ENCODE measurements at places on chromosomes 3 and 15.

DNA sequence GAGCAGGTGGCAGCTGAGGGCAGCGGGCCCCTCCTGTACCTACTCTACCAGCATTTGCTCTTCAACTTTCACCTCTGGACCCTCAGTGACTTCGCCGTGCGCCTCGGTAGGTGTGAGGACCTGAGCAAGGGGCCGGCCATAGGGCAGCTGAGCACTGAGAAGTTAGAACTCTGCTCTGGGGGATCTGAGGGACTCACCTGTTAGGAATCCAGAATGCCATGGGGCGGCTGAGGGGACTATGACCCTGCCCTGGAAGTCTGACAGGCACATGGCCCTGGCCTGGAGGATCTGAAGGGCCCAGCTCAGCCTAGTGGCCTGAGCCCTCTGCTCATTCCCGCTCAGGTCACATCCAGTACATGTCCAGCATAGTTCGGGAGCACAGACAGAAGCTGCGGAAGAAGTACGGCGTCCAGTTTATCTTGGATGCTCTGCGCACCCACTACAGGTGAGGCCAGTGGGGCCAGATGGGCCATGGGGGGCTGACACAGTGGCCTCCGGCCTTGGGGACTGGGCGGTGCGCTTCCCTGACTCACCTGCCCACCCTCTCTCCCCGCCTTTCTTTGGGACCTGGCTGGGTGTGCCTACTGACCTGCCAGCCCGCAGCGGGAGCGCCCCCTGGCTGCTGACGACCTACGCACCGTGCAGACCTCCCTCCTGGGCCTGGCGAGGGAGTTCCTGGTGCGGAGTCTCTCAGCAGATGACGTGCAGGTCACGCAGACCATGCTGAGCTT, 18.8 kb downstream of the NBEAL2 start:
- DNase-seq: no peak

DNA sequence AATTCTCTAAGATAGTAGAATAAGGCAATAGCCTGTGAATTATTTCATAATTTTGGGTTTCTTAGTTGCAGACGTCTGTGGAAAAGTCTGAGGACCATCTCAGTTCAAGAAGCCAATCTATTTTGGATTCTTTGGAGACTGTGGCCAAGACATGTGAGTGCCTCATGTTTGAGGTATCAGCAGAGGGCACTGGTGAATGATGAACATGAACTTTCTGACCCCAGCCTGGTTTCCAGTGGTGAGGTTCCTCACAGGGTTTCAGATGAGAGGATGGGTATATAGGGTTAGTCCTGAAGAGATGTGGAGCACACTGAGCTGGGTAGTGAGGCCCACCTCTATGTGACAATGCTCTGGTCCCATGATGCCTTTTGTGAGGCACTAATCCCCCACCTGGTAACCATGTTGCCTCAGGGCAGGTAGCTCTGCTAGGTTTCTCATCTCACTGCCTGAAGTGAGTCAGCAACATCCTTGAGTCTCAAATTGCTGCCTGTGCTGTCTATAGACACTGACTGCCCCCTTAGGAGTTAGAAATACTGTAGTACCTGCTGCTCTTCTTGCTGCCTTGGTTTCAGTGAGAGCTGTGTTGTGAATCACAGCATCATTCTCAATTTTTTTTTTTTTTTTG, 32.3 kb downstream of the C3orf62 start:
- no peak for DNase-seq

GRCh38 chr15:56602253-56602652, 131.1 kb downstream of the ZNF280D start:
- DNase-seq: no peak

DNA sequence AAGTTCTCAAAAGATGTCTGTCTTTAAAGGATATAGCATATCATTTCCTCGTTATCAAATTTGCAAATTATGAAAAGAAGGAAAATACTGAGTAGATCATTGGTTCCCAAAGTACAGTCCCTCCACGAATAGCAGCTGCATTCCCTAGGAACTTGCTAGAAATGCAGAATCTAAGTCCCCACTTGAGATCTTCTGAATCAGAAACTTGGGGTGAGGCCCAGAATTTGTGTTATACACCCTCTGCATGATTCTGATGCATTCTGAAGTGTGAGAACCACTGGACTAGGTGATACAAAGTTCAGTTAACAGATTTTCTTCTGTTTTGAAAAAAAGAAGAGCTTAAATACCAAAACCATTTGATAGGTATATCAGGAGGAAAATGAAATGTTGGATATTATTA, 77.1 kb downstream of the SLC25A26 start:
- DNase-seq: peak; percentile 65

GRCh38 chr3:86180696-86181095, 810.3 kb downstream of the VGLL3 start:
- no peak for DNase-seq

GRCh38 chr15:45274636-45275380, 22.8 kb downstream of the SLC28A2 start:
- DNase-seq: no peak

DNA sequence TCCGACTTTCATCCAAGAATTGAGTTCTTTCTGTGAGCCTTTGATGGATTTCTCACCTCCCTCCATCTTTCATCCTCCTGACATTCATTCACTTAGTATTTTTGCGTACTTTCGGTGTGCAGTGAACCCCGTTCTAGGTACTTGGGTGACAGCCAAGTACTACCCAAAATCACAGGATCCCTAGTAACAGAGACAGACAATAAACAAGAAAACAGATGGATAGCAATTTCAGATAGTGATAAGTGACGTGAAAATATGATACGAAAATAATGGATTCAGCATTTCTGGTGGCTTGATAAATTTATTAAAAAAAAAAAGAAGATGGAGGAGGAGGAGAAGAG, 264 bp upstream of the CMTM6 start:
- no peak for DNase-seq

GRCh38 chr15:74400915-74401757, 32.6 kb downstream of the SEMA7A start:
- DNase-seq: no peak

DNA sequence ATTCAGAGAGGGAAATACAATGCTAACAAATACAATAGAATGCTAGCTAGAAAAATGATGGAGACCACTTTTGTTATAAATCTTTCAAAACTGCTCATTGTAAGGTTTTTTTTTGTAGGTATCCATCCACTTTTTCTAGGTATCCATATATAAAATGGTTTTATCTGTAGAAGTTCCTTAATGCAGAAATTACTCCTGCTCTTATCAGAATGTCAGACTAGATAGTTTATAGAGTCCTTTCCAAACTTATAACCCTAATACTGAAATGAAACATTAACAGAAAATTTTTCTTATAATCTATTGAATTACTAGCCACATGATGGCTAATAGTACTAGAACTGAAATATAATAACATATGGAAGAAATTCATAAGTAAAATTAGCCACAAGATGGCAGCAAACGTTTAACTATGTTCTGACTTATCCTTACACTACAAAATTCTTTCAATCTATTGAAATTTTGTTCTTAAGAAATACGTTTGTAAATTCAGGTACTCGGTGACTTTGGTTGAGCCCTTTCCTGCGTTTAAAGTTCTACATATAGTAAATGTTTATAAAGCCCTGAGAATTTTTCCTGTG, 58.5 kb downstream of the ECT2 start:
- DNase-seq: peak; percentile 55

GRCh38 chr3:4418156-4418555, 48.9 kb downstream of the SUMF1 start:
- DNase-seq: no peak

- no peak for DNase-seq
Observed at GRCh38 chr3:87228316-87228715, 1.2 kb downstream of the CHMP2B start.

- DNase-seq: no peak
Observed at GRCh38 chr15:63071288-63071909, 28.9 kb downstream of the TPM1 start.

DNA sequence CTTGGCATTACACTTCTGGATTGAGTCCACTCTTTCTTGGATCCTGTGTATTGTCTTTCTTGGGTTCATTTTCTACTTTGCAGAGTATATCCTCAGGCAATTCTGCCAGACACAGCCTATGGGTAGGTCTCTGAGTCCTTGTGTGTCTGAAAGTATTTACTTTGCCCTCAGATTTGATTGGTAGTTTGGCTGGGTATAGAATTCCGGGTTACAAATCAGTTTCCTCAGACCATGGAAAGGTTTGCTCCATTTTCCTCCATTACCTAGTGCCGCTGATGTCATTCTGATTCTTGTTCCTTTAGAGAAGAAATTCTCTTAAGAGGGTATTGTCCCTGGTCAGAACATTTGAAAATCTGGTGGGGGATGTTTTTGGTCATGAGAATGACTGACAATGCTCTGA, 133.2 kb downstream of the NUP210 start:
- no peak for DNase-seq

- no peak for DNase-seq
Observed at GRCh38 chr3:21952856-21953255, 201.8 kb upstream of the ZNF385D start.

DNA sequence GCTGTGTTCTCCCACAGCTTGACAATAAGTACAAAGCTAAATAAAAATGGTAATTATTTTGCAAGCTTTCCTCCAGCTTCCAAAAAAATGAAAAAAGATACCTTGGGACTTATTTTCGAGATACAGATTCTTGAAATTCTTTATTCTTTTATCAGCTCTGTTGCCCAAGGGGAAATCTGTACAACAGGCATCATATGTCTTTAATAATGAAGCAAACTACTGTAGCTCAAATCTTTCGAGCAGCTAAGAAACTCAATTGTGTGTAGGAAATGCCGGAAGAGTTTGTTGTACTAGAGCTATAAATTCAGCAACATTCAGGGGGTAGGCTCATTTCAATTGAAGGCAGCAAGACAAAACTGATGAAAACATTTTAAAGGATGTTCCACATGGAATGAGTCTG, 297.7 kb downstream of the GBE1 start:
- DNase-seq: no peak

DNA sequence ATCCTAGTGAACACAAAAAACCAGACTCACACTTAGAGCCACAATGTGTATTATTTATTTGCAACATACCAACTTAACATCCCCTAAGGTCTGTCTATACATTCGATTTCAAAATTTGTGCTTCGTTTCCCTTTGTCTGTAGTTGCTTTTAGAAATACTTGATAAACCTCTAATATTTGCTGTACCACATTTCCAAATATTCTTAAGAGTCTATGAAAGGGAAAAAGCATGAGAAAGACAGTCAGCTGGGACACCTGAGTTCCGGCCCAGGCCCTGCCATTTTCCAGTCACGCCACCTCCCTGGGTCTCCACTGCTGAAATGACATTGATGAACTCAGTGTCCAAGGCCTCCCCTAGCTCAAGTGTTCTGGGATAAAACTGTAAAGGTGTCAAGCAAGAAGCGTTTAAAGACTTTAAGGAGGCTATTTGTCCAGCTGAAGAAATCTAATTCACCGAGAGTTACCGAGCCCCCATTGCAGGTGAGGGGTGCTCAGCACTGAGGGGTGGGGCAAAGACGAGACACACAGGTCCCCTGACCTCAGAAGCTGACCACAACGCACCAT, 26.6 kb downstream of the LRRC2 start:
- DNase-seq: no peak

GRCh38 chr3:105613120-105613519, 246.4 kb downstream of the ALCAM start:
- DNase-seq: no peak

GRCh38 chr3:150545419-150546225, 674 bp downstream of the SERP1 start:
- DNase-seq: no peak

GRCh38 chr3:167166594-167167253, 213.4 kb downstream of the ZBBX start:
- no peak for DNase-seq

DNA sequence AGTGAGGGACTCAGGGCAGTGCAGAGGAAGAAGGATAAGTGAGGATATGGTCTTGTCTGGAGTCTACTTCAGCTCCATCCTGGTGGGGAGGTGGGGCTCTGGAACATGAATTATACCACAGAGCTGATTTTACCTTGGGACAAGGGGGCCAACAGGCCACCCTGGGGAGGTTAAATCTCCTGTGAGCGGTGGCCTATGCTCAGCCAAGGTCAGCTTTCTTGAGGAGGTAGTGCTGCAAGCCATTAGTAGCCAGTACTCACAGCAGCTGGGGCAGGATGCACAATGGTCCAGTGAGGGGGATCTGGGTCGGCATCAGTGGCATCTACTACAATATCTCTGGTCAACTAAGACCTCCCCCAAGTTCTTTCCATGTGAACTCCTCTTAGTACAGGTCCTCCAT, 49.7 kb downstream of the XYLB start:
- no peak for DNase-seq

GRCh38 chr3:153590051-153590450, 428.0 kb downstream of the RAP2B start:
- DNase-seq: no peak
